Muscle of arm (tissue), 14 donors: ENCODE measurements at places on chromosomes 16 and 17.

DNA sequence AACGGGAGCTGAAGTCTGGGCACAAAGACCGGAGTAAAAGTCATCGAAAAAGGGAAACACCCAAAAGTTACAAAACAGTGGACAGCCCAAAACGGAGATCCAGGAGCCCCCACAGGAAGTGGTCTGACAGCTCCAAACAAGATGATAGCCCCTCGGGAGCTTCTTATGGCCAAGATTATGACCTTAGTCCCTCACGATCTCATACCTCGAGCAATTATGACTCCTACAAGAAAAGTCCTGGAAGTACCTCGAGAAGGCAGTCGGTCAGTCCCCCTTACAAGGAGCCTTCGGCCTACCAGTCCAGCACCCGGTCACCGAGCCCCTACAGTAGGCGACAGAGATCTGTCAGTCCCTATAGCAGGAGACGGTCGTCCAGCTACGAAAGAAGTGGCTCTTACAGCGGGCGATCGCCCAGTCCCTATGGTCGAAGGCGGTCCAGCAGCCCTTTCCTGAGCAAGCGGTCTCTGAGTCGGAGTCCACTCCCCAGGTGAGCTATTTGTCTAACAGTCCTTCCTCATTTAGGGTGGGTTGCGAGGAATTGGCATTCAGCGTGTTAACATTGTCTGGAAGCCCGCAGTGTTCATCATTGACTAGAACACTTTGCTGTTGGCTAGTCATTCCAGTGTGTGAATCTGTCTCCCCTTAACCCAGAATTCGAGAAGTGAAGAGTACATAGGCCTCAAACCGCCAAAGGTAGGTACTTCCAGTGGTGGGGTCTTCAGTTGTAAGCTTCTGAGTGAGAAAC lies 1.5 kb downstream of the CDK12 start:
- peak; percentile 12 for DNase-seq

DNA sequence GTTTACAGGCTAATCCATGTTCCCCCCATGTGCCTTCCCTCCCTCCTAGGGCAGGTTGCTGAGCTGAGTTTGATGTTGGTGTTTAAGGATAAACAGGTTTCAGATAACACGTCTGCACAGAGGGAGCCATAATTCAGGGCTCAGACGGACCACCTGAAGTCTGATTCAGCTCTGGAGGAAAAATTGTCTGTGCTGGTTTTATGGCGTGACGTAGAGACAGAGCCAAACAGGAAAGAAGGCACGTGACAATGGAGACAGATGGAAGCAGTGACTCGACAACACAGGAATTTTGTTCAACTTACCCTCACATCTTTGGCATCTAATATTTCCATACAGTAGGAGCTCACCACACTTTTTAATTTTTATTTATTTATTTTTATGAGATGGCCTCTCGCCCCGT lies 10.7 kb upstream of the USP10 start:
- no peak for DNase-seq

- no peak for DNase-seq
These were observed 793.3 kb upstream of the SOX9 start for GRCh38 chr17:71327376-71328059.

DNA sequence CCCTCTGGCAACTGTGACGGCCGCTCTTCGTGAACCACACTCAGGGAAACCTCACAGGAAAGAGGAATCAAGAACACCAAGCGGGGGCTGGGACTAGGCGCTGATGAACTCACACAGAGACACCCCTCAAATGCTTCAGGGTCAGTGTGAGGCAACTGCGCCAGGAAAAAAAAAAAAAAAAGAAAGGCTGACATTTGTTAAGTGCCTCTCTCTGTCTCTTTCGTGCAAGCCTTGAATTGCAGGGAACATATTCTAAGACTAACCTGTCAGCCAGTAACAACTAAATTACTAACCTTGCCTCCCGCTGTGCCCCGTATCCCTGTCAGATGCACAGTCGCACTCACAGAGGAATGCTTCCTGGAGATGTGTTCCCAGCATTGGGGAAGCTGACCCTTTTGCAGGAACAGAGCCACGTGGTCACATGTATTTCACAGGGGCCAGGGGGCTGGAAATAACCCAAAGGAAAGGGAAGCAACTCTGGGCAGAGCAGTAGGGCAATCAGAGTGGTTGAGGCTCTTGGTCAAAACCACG lies 247.8 kb downstream of the XYLT1 start:
- DNase-seq, result no peak

DNA sequence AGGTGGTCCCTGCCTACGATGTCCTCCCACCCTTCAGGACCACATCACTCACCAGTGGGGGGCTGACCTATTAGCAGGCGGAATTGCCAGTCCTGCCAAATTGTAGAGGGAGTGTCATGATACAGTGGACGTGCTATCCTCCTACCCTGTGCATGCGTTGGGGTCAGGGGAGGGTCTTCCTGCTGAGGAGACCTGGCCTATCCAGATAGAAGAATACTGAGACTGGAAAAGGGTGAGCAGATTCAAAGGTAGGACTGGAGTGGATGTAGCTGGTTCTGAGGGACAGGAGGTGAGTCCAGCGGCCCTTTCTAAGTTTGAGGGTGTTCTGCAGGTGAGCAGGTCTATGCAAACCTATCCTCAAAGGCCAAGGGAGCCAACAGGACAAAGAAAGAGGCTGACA lies 8.0 kb downstream of the PRSS41 start:
- DNase-seq, result no peak

- no peak for DNase-seq
These were observed 307.2 kb upstream of the MYOCD start for GRCh38 chr17:12358477-12358876.

GRCh38 chr17:77782201-77782600 lies 176.3 kb upstream of the TNRC6C start:
- DNase-seq, result no peak

DNA sequence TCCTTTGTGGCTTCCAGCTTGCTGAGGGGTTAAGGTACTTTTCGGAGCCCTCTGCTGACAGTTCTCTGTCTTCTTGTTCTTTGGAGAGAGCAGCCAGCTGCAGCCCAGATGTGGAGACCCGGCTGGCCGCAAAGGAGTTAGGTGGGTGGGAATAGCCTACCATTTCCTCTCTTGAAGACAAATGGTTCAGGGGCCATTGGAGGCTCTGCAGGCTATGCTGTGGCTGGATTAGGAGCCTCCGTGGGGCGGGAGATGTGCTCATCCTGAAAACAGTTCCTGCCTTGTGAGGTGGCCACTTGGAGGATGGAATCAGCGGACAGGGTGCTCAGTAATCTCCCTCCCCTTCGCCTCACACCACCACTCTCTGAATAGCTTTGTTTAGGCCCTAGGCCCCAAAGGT lies 30.3 kb downstream of the MEOX1 start:
- no peak for DNase-seq

GRCh38 chr16:4157376-4157825 lies 41.2 kb upstream of the ADCY9 start:
- no peak for DNase-seq
